ENCODE measurements at places on chromosomes 1 and 21. TPM values are rescaled to one million over a fixed set of nuclear protein-coding genes. Genes with fewer than 3 reads are reported as not detected.

The SLAMF8 gene
- 1.6 TPM for total RNA-seq

The MPC2 gene
- 40.1 TPM for total RNA-seq

The PLA2G2C gene
- total RNA-seq = not detected

The DCDC2B gene
- not detected for total RNA-seq

The INSRR gene
- total RNA-seq = not detected

The UTS2 gene
- total RNA-seq = not detected

The OR2G6 gene
- not detected for total RNA-seq

The GABRD gene
- 0.49 TPM for total RNA-seq

The FAM177B gene
- not detected for total RNA-seq

The PAQR6 gene
- total RNA-seq = 0.83 TPM

The CFAP57 gene
- total RNA-seq = 5.6 TPM

The LENEP gene
- total RNA-seq = not detected

The BTG3 gene
- 56.0 TPM for total RNA-seq

The GNAT2 gene
- not detected for total RNA-seq

The CDC42BPA gene
- total RNA-seq = 32.4 TPM

The GUCA2A gene
- not detected for total RNA-seq

The KANK4 gene
- 0.54 TPM for total RNA-seq

The FYB2 gene
- total RNA-seq = not detected

The FCGR1A gene
- total RNA-seq = 2.1 TPM

The DYNLT5 gene
- total RNA-seq = 3.0 TPM

The RGS8 gene
- total RNA-seq = 4.0 TPM

The SMCP gene
- total RNA-seq = not detected

The KPRP gene
- not detected for total RNA-seq

The ACP6 gene
- 36.0 TPM for total RNA-seq

Measured in thyroid gland (tissue), 4 donors.